ENCODE measurements at places on chromosomes 5 and 9.

GRCh38 chr9:22469928-22470544 is 23.4 kb downstream of the DMRTA1 start:
- no peak for DNase-seq

DNA sequence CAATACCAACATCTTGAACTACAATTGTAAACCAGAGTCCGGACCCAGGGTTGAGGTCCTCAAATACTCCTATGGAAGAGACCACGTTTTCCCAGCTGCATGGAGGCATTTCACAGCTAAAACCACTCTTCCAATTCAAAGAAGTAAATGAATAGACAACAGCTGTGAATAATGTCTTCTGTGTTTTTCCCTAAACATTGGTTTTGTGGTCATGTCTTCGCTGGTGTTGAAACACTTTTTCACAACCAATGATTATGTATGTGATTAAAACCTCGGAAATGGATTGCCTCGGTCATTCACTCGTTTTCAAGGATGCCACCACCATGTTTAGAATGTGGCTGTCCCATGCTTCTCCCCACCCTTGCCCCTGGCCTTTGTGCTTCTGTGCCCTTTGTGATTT is 9.4 kb upstream of the TENT4A start:
- DNase-seq: no peak

GRCh38 chr5:311963-312362 is 9.6 kb upstream of the AHRR start:
- no peak for DNase-seq

DNA sequence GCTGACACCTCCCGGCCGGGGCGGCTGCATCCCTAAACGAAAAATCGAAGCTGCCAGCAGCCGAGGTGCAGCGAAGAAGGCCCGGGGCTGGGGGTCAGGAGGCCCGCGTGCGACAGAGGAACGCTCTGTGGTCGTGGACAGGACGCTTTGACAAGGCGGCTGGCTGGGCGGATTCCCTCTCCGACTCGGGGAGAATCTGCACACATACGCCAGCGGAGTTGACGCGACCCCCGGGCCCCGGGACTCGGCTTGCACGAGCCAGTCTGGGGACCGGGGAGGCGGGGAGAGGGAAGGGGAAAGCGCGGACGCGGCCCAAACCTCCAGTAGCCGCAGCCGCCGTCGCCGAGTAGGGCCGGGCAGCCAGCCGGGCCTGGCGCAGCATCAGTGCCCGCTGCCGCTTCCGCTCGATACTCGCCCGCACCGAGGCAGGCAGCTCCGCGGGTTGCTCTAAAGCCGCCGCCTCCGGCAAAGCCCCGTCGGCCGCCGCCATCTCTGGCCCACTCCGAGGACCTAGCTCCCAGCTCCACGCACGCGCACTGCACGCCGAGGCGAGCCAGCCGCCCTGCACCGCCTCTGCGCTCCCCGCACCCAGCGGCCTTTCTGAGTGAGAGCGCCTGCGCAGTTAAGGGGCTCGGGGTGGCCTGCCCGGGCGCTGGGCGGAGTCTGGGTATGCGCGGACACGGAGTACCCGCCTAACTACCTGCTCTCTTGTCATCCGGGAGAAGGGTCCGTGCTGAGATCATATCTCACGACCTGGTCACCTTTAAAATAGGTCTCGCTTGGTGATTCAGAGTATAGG is at the start of gene XPA:
XPA (minus strand) TSS at position 538 of the 799 bp plus-strand sequence; CDS start at position 490, 48 bp downstream.
- DNase-seq: peak; percentile 74

DNA sequence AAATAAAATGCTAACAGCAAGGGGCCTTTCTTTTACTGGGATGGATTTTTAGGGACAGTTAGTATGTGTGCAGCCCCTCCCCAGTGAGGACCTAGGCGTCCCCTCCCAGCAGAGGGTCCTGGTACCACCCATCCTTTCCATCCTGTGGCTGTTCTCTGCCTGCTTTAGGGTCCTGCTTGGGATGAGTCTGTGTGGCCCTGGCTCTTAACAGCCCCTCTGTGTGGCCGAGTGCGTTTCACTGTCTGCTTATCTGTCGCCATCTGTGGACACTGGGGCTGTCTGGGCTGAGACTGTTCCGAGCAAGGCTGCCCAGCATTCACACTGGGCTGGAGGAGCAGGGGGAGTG is 17.0 kb downstream of the WNK2 start:
- no peak for DNase-seq

DNA sequence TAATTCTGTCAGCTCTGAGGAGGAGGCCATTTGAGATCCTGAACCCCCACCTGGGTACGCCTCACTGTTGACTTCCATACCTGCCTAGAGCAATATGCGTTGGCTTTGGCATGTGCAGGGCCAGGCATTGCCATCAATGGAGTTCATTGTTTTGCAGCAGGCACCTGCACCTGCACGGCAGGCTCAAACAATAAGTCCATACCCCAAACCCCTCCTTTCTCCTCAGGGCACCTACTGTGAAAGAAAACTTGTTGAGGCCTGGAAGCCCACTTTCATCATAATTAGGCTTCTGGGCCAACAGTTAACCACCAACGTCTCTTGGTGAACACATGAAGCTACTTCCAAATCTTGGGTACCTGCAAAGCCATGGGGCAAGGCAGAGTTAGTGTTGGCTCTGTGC is 238.7 kb downstream of the NFIB start:
- DNase-seq: no peak

- DNase-seq: no peak
These were observed 69.4 kb downstream of the RAPGEF1 start for GRCh38 chr9:131670247-131671132.

- DNase-seq: no peak
These were observed 3.7 kb downstream of the NAA35 start for GRCh38 chr9:85944672-85945071.

DNA sequence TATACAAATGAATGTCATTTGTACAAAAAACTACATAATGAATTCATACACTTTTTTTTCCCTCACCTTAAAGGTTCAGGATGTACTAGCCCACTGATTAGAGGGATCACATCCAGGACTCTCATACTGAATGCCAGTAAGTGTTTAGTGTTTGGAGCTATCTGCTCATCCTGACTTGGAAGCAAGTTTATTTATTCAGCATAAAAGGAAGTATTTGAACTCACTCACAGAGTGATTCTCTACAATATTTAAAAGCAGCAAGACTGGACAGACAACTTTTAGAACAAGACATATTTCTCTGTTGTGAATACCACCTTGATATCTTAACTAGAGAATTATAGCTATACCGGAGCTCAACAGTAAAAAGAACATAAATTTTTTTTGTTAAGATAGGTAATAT is 14.8 kb upstream of the IQGAP2 start:
- DNase-seq: no peak

DNA sequence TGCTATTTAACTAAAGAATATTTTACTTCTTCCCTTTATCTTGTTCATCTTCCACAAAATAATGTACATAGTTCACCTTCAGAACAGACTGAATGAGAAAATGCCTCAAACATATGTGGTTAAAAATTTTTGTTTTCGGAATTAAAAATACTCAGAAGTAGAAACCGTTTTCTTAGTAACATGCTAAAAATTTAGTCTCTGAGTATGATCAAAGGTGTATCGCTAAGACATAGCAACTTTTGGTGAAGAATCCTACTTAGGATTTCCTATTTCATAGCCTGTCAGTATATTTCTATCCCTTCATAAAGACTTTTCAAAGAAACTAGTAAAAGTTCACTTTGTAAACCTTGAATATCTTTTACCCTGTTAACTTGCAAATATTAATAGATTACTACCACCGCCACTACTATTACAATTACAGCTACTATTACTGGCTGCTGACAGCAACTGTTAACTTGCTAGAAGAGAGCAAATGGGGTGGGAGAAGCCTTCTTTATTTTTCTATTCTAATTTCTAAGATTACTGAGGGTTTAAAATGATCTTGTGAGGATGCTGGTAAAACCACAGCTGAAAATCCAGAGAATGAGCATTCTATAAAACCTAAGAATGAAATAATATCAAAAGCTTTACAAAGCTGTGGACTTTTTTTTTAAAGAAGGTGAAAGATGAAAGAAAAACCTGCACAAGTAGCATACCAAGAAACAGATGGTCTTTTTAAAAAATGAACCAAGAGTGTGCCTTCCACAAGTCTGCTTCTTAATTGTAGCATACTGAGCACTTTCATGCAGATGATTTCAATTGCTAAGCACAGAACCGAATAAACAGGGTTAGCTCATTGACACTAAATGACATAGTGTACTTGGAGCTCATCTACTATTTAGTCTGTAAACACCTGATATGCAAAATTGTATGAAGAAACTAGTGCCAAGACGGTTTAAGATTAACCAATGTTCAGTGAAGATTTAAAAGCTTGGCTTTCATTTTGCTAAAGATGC is 246.3 kb upstream of the EFNA5 start:
- no peak for DNase-seq

GRCh38 chr9:92463984-92464383 is 18.3 kb downstream of the ASPN start:
- peak; percentile 80 for DNase-seq

- DNase-seq: no peak
These were observed 15.5 kb downstream of the ACER2 start for GRCh38 chr9:19424176-19424779.

GRCh38 chr9:71921190-71921814 is 9.9 kb downstream of the C9orf85 start:
- no peak for DNase-seq

GRCh38 chr5:180825768-180826525 is 23.3 kb upstream of the MGAT1 start:
- no peak for DNase-seq

GRCh38 chr9:34741628-34742027 is 31.7 kb upstream of the CCL21 start:
- DNase-seq: no peak

DNA sequence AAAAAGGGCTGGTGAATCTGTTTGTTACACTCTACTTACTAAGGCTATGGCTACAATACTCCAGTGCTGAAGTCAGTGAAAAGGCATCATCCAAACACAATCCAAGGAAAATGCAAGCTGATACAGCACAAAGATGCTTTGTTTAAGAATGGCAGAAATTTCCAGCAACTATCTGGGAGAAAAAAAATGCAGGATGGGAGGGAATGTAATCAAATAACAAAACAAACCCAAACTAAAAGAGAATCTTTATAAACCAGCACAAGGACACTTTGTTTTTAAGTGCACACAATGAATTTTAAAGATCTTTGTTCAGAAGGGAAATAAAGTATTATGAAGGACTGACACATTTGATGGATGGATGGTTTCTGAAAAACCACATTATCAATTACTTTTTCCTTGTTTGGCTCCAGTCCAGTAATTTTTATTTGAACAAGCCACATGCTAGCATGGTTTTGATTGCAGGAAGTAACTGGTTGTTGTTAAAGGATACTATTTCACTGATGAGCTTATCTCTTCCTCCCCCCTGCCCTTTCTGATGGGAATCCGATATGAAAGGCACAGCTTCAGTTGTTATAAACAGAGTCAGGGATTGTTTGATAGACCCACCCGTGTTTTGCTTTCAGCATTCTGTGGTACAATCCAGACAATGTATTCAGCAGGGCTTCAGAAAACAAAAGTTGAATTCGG is 12.1 kb upstream of the TLE4 start:
- DNase-seq: no peak

DNA sequence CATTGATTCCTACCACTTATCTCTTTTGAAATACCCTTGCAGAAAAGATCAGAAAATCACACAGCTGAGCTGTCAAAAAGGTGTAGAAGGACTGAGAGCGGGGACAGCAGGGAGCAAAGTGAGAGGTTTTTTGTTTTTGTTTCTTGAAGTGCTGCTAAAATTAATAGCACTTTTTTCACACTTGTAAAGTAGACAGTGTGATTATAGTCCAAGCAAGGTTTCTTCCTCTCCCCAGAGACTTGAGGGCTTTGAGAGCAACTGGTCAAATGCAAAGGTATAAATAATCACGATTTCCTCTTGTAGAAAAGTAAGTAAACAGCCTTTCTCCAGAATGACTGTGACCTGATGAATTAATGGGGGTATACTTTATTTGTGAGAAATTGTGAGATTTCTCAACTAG is 326.9 kb downstream of the ZNF608 start:
- DNase-seq: no peak

- no peak for DNase-seq
These were observed 772.7 kb upstream of the SEMA6A start for GRCh38 chr5:117347280-117347679.

- no peak for DNase-seq
These were observed 935.1 kb upstream of the WWC1 start for GRCh38 chr5:167356374-167356773.

- DNase-seq: no peak
These were observed 10.6 kb upstream of the TMEM38B start for GRCh38 chr9:105683688-105684275.

- DNase-seq: no peak
These were observed 4.2 kb downstream of the SLC1A3 start for GRCh38 chr5:36610621-36611020.

DNA sequence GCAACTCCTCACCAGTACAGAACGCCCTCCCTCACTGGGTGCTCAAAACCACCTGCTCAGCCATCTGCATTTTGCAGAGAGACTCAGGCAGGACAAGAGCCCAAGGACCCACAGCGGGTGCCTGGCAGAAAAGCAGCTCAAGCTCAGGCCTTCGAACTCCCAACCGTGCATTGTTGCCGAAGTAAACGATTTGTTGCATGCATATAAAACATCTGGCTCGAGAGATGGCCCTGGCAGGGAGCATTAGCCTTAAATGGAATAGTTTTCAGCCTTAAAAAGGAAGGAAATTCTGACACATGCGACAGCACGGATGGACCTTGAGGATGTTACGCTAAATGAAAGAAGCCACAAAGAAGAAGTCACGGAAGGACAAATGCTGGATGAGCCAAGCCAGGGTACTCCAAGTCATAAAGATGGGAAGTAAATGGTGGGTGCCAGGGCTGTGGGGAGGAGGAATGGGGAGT is 160.4 kb upstream of the PHYKPL start:
- no peak for DNase-seq

GRCh38 chr5:172630986-172631385 is 10.1 kb upstream of the NEURL1B start:
- DNase-seq: no peak

DNA sequence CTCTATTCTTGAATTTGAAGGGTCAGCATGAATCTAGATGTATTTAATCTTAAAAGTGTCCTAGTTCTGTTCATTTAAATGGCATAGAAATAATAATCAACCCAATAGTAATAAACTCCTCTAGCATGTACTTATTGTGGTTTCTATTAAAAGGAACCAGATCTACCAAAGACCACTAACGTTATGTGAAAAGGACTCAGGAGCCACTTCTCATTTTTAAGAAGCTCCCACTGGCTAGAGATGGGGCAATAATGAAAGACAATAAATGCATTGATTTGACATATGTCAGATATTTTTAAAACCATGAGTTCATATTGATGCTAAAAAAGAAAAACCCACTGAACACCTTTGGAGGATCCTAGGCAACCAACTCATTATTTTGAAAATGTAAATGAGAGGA is 191.9 kb downstream of the ATP10B start:
- no peak for DNase-seq

Data from AG09319 (cell line).